ENCODE measurements at places on chromosomes 16 and 17. TPM values are rescaled to one million over a fixed set of nuclear protein-coding genes. Genes with fewer than 3 reads are reported as not detected.

Gene KRTAP4-3
- total RNA-seq, result not detected

Gene PARD6A
- total RNA-seq, result 5.3 TPM

Gene ESRP2
- total RNA-seq, result not detected

Gene CCL2
- 18.1 TPM for total RNA-seq

Gene KRT25
- total RNA-seq, result not detected

Gene ABI3
- total RNA-seq, result 1.6 TPM

Gene GP2
- not detected for total RNA-seq

Gene ZNF785
- total RNA-seq, result 7.6 TPM

Gene CCL7
- total RNA-seq, result not detected

Gene KRTAP3-2
- total RNA-seq, result not detected

Gene KRT39
- total RNA-seq, result not detected

Gene NPEPPS
- 59.0 TPM for total RNA-seq

Gene TP53TG3
- total RNA-seq, result not detected

Gene MAPT
- 0.95 TPM for total RNA-seq

Gene SERPINF2
- total RNA-seq, result 0.68 TPM

Gene NLRP1
- 6.4 TPM for total RNA-seq

Gene GPR142
- total RNA-seq, result not detected

Gene SEPTIN1
- total RNA-seq, result not detected

Gene KRT36
- total RNA-seq, result not detected

Gene CYGB
- total RNA-seq, result 1.6 TPM

Gene GAS2L2
- total RNA-seq, result not detected

Gene MAFG
- 45.2 TPM for total RNA-seq

Gene IL4R
- 14.9 TPM for total RNA-seq

Gene FAM20A
- total RNA-seq, result not detected

Gene KRTAP3-1
- not detected for total RNA-seq

Gene ITFG1
- 47.8 TPM for total RNA-seq

Gene MYOCD
- total RNA-seq, result 1.4 TPM

Gene CEP295NL
- total RNA-seq, result not detected
